Osteocyte (in vitro differentiated cells): ENCODE measurements at places on chromosomes 13 and 19. TPM values are rescaled to one million over a fixed set of nuclear protein-coding genes. Genes with fewer than 3 reads are reported as not detected.

DNA sequence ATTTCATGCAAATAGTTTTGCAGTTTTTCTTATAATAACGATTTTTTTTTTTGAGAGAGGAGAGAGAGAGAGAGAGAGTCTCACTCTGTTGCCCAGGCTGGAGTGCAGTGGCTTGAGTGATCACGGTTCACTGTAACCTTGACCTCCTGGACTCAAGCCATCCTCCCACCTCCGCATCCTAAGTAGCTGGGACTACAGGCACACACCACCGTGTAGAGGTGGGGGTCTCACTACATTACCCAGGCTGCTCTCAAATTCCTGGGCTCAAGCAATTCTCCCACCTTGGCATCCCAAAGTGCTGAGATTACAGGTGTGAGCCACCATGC is 26.8 kb upstream of the GJB6 start:
- no peaks in the 10 kb centered on the region for H3K36me3 ChIP-seq
- H3K4me1 ChIP-seq: no peaks in the 10 kb centered on the region
- peaks cover 33% of the 10 kb centered on the region for H3K27me3 ChIP-seq
- H3K4me3 ChIP-seq: no peak overlapping the region
- DNase-seq: no peak

Gene NRTN
- 0.40 TPM in 1 of 2 replicates, not detected in the other for total RNA-seq

Gene CLASRP
- 77.8 and 81.5 TPM in 2 replicates for total RNA-seq

GRCh38 chr19:43806848-43807247 is 4.6 kb upstream of the LYPD5 start:
- DNase-seq: no peak
- no peaks in the 10 kb centered on the region for H3K4me1 ChIP-seq
- peaks cover 38% of the 10 kb centered on the region for H3K27me3 ChIP-seq
- H3K4me3 ChIP-seq: no peak overlapping the region
- H3K36me3 ChIP-seq: no peaks in the 10 kb centered on the region
- H3K27ac ChIP-seq: no peak overlapping the region

GRCh38 chr13:42354241-42355091 is 82.5 kb downstream of the AKAP11 start:
- no peak overlapping the region for H3K27ac ChIP-seq
- H3K27me3 ChIP-seq: peaks cover 4% of the 10 kb centered on the region
- no peaks in the 10 kb centered on the region for H3K36me3 ChIP-seq
- DNase-seq: no peak
- no peak overlapping the region for H3K4me3 ChIP-seq
- H3K4me1 ChIP-seq: peaks cover 5% of the 10 kb centered on the region

DNA sequence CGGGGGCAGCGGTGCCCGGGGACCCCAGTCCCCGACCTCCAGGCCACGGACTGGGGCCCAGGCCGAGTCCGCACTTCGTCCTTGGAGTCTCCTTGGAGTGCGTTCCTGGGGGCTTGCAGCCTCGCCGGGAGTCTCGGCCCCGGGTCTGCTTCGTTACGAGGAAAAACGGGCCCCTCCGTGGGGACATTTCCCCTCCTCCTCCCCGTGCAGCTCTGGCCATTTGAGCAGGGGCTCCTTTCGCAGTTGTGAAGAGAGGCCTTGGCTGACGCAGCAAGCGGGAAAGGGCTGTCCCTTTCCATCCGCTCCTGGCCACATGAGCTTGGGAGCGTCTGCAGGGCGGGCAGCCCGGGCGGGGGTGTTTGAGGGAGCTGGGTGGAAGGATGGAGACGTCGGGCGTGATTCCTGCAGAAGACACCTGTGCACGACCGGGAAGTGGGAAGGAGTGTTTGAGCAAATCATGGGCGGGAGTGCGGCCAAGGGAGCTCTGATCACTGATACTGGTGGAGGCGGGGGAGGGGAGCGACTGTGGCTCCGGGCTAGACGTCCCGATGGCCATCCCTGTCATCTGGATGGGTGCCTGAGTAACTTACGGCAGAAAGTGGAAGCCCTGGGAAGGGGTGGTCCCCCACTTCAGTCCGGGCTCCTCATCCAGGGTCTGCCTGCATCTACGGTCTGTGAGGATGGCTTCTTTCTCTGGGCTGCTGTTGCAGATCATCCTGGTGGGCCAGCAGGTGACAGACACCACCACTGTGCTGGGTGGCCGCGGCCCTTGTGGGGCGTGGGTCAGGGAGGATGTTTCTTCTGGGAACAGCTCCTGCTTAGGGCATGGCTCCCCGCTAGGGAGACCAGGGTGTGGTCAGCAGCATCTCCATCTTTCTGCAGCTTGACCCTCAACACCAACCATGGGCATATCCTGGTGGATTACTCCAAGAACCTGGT is 736 bp downstream of the GPI start:
- H3K27me3 ChIP-seq: no peaks in the 10 kb centered on the region
- DNase-seq: no peak
- peaks cover 17% of the 10 kb centered on the region for H3K36me3 ChIP-seq
- peak overlapping the region; percentile 47 for H3K27ac ChIP-seq
- H3K4me3 ChIP-seq: peak overlapping the region; percentile 97
- peaks cover 20% of the 10 kb centered on the region for H3K4me1 ChIP-seq

DNA sequence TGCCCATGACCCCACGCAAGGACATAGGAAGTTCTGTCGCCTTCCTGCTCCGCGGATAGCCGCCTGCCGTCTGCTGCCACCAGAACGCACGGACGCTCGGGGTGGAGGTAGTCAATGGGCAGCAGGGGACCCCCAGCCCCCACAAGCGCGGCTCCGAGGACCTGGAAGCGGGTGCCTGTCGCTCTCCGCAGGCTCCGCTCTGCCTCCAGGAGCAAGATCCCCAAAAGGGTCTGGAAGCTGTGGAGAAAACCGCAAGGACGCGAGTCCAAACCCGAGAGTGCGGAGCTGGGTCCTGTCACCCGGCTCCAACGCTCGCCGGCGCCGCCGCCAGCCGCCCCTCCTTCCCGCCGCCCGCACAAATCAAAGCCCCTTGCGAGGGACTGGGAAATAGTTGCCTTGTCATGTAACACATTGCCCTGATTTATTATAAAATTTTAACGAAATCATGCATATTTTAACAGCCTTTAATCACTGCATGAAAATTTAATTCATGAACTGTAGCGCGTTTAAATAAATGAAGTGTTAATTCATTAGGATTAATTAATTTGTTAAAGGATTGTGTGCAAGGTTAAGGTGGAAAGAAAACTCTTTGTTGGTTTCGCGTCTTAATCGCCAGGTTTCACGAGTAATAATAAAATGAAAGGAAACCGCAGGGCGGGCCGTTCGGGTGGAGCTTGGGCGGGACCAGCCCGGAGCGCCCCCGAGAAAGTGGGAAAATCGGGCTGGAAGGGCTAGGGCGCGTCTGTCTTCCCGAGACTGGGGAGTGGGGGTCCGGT is 5.5 kb upstream of the POU4F1 start:
- H3K27me3 ChIP-seq: peaks cover 84% of the 10 kb centered on the region
- H3K4me1 ChIP-seq: peaks cover 27% of the 10 kb centered on the region
- H3K36me3 ChIP-seq: no peaks in the 10 kb centered on the region
- no peak for DNase-seq

DNA sequence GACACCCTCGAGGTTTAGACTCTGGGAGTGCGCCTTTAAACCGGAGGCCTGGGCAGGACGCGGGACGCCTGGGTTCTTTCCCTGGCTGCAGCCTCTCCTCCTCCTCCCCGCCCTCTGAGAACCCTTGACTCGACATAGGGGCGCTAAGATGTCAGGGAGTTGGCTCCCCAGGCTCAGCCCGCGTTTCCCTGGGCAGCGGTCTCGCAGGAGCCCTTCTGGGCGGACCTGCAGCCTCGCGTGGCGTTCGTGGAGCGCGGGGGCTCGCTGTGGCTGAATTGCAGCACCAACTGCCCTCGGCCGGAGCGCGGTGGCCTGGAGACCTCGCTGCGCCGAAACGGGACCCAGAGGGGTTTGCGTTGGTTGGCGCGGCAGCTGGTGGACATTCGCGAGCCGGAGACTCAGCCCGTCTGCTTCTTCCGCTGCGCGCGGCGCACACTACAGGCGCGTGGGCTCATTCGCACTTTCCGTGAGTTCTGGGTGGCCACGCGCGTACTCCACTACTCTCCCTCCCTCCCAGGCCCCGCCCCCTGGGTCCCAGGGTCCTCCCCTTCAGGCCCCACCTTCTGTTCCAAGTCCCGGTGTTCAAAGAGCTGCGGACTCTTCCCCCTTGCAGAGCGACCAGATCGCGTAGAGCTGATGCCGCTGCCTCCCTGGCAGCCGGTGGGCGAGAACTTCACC is 1.3 kb downstream of the ICAM5 start:
- H3K27ac ChIP-seq: no peak overlapping the region
- peaks cover 2% of the 10 kb centered on the region for H3K36me3 ChIP-seq
- DNase-seq: peak; percentile 83
- peaks cover 52% of the 10 kb centered on the region for H3K4me1 ChIP-seq

GRCh38 chr13:27824121-27824520 is 31.8 kb downstream of the GSX1 start:
- H3K27me3 ChIP-seq: peaks cover 72% of the 10 kb centered on the region
- no peak overlapping the region for H3K4me3 ChIP-seq
- H3K27ac ChIP-seq: no peak overlapping the region
- H3K36me3 ChIP-seq: no peaks in the 10 kb centered on the region

DNA sequence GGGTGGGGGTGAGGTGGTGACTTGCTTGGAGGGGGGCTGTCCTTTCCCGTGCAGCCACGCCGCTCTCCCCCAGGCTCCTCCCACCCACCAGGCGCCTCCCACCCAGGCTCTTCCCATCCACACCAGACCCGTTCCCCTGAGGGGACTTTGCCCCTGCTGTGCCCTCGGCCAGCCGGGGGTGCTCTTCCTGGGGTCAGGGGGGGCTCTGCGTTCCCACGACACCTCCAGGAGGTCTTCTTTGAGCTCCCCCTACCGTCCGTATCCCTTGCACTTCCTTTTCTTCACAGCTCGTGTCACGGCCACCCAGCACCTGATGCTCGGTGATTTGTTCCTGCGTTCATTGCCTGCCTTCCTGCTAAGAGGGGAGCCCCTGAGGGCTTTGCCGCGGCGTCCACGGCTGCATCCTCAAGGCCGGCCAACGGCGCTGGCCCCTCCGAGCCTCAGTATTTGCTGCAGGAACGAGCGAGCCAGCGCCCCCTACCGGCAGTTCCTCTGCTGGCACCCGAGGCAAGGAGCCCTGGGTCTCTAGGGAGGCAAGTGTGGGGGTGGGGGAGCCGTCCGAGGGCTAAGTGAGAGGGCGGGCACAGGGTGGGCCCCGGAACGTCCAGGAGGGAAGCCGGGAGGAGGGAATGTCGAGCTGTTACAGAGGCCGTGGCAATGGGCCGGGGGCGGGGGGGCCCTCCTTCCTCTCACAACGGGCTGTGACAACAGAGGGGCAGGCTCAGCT is 11.8 kb downstream of the LRRC4B start:
- H3K4me3 ChIP-seq: peak overlapping the region; percentile 83
- no peaks in the 10 kb centered on the region for H3K36me3 ChIP-seq
- no peak overlapping the region for H3K27ac ChIP-seq

- H3K27ac ChIP-seq: no peak overlapping the region
- DNase-seq: no peak
- H3K36me3 ChIP-seq: no peaks in the 10 kb centered on the region
- no peaks in the 10 kb centered on the region for H3K27me3 ChIP-seq
Measured at GRCh38 chr19:29294343-29294811, 81.4 kb upstream of the UQCRFS1 start.

DNA sequence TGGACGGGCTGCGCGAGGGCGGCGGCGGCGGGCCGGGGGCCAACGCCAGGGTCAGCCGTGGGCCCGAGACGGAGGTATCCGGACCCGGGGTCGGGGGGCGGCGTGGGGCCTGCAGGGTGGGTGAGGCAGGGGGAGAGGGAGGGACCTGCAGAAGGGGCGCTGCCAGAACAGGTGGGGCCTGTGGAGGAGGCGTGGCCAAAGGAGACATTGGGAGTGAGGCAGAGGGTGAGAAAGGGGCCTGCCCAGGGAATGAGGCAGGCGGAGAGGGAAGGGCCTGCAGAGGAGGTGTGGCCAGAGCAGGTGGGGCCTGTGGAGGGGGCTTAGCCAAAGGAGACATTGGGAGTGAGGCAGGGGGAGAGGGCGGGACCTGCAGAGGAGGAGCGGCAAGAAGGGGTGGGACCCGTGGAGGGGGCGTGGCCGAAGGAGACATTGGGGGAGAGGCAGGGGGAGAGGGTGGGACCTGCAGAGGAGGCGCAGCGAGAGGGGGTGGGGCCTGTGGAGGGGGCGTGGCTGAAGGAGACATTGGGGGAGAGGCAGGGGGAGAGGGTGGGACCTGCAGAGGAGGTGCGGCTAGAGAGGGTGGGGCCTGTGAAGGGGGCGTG is 4.2 kb downstream of the PRR36 start:
- no peaks in the 10 kb centered on the region for H3K36me3 ChIP-seq
- peak overlapping the region; percentile 45 for H3K4me3 ChIP-seq
- H3K4me1 ChIP-seq: peaks cover 28% of the 10 kb centered on the region
- DNase-seq: no peak
- peaks cover 27% of the 10 kb centered on the region for H3K27me3 ChIP-seq

DNA sequence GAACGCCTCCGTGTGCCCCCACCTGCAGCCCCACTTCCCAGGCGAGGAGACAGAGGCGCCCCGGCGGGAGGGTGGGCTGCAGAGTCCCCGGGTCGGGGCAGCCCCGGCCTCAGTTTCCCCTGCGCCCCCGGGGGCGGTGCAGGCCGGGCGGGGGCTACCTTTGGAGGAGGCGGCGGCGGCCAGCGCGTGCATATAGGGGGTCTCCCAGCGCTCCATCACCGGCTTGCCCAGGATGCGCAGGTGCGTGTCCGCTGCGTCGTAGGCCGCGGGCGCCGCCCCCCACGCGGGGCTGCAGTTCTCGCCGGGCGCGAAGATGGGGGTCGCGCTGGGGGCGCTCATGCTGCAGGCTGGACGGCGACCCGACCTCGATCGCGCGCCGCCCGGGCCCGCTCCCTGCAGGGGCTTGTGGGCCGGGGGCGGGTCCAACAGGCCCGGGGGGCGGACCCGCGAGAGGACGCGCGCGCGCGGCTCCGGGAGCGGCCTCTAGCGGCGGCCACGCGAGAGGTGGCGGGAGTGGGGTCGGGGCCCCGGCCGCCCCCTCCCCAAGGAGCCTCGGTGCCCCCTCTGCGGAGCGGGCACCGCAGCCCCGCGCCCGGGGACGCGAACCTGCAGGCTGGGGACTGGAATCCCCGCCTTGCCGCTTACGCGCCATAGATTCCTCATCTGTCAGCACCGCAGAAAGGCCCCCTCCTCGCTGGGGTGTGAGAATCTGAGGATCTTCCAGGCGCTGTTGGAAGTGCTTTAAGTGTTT is at the start of gene GAMT:
Gene GAMT (minus strand): TSS at position 405 of the 751 bp plus-strand sequence. CDS start 66 bp downstream, at position 339.
- peaks cover 2% of the 10 kb centered on the region for H3K36me3 ChIP-seq
- peaks cover 15% of the 10 kb centered on the region for H3K4me1 ChIP-seq
- peak within 1 kb of the TSS; percentile 70 for H3K4me3 ChIP-seq
- H3K27me3 ChIP-seq: no peaks in the 10 kb centered on the region
- H3K27ac ChIP-seq: no peak within 1 kb of the TSS
- DNase-seq: no peak

Gene PRRG2
- 0.32 and 0.52 TPM in 2 replicates for total RNA-seq

DNA sequence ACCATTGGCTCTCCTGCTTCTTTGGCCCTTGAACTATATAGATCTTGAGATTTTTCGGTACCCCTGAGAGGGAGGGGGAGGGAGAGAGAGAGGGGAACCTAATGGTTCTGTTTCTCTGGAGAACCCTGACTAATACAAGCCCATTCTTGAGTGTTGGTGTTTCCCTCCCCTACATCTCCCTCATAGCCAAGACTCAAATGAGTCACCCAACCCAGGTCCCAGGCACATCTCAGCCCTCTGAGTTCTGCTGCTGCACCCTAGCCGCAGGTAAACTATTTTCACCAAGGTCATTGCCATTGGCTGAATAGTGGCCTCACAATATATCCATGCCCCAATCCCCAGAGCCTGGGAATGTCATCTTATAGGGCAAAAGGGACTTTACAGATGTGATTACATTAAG is 225.8 kb upstream of the MAB21L1 start:
- no peak overlapping the region for H3K27ac ChIP-seq
- peaks cover 46% of the 10 kb centered on the region for H3K4me1 ChIP-seq
- DNase-seq: no peak
- no peaks in the 10 kb centered on the region for H3K27me3 ChIP-seq
- no peaks in the 10 kb centered on the region for H3K36me3 ChIP-seq
- no peak overlapping the region for H3K4me3 ChIP-seq

- no peak overlapping the region for H3K4me3 ChIP-seq
- no peaks in the 10 kb centered on the region for H3K27me3 ChIP-seq
- DNase-seq: no peak
- peaks cover 11% of the 10 kb centered on the region for H3K36me3 ChIP-seq
Measured at GRCh38 chr13:98803111-98803561, 50.7 kb upstream of the SLC15A1 start.
